Hindlimb muscle (tissue), 1 donor: ENCODE measurements at places on chromosomes 4 and X.

DNA sequence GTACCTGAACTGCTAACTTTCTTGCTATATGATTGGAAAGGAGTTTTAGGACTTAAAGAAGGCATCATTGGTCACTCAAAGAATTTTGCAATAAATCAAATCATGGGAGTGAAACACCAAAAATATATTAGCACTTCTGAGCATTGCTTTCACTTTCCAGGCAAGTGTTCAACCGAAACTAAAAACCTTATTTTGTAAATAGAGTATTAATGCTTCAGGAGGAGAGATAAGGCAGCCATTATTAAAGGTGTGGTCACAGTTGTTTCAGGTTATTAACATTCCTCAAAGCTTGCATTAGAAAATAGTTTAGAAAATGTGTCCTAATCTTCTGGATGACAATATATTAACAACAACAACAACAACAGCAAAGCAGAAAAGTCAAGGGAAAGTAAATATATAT, 92.3 kb upstream of the TLL1 start:
- no peak for DNase-seq

DNA sequence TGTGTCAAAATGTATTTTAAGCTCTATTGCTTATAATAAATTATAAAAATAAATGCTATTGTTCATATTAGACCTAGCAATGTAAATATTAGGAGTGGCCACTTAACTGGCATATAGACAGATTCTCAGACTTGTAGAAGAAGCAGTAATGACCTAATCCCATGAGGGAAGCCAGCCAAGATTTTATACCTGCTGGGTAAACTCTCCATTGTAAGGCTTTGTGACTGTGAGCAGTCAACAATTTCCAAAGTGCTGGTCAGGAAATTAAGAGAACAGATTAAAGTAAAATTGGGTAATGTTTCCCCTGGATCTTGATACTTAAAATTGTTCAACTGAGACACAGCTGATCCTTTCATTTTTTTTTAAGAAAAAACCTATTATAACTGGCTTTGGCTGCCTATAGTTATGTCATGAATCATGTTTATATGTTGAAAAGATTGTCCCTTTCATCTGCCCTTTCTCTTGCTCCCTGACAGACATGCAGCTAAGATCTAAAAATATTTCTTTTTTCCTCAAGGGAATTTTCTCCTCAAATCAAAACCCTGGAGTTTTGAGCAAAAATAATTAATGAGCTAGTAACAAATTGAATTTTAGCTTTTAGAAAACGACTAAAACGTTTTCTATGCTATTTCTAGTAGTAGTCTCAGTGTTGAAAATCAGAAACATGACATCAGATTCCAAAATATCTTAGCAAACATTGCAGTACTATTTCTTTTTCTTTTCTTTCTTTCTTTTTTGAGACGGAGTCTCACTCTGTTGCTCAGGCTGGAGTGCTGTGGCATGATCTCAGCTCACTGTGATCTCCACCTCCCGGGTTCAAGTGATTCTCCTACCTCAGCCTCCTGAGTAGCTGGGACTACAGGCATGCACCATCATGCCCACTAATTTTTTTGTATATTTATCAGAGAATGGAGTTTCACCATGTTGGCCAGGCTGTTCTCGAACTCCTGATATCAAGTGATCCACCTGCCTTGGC, 77.9 kb downstream of the ADGRL3 start:
- DNase-seq, result no peak

DNA sequence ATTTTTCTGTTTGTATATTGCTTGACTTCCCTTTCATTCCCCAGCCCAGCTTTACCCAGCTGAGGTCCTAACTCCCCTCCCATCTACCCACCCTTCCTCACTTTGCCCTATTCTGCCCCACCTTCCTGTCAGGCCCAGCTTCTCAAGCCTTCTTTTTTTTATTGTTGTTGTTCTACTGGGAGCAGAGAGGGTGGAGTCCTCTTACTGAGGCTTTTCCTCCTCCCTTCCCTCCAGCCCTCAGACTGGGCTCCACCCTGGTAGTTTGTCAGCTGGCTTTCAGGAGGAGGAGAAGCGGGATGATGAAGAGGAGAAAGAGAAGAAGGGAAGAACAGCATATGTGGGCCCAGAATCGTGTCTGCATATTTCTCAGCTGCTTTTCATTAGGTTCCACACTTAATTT, 3.2 kb upstream of the KLF8 start:
- DNase-seq, result peak; percentile 1

GRCh38 chrX:40262157-40263013, 164.6 kb upstream of the BCOR start:
- no peak for DNase-seq

DNA sequence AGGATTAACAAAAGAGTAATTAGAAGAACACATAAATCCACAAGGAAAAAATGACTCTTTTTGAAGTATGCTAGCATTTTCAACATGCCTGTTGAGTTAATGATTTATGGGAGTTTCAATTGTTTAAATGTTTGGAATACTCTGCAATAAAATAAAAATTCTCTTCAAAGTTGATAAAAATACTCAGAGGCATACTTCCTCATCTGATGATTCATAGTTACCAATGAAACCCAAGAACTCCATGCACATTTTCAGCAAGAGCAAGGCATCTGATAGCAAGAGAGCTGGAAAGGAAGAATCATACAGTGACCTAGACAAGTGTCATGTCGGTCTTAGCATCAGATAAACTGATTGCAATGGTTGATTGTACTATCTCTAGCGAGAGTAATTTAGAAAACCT, 443.7 kb upstream of the ATOH1 start:
- DNase-seq, result no peak

GRCh38 chrX:21963731-21964405, 23.4 kb downstream of the SMS start:
- DNase-seq, result no peak

DNA sequence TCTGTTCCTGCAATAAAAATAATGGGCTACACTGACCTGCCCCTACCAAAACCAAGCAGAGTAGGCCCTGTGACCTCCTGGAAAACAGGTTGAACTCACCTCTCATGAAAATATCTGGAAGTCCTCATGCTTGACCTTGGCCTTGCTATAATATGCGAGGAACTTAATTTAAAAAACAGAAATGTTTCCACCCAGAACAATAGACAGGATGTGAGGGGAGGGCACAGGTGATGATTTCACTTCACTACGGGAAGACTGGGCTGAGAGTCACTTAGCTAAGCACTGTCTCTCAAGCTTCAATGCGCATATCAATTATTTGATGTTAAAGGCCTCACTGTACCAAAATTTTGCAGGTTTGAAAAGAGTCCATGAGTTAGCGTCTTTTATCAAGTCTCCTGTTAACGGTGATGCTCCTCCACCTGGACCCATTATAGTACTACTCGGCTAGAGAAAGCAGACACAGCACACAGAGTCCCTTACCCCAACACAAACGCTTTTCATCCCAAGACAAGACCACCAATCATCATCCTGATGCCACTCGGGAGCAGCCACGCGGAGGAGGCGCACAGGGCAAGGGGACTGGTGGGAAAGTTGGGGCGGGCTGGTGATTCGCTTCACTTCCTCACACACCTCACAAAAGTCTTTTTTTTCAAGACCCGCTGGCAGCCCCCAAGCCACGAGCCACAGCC, 25.9 kb downstream of the ZNF721 start:
- peak; percentile 1 for DNase-seq
